ENCODE measurements at places on chromosomes 16 and 17.
A peak's percentile ranks its signal among the peaks of the same experiment; 100 is the strongest.

GRCh38 chr16:24170407-24170806 is 85.7 kb upstream of the CACNG3 start:
- no peak for DNase-seq

- peak; percentile 83 for DNase-seq
These were observed at the start of gene CNTNAP1 for GRCh38 chr17:42681976-42682721. CNTNAP1 (plus strand) TSS chr17:42682531; CDS start chr17:42682830, 299 bp downstream.

DNA sequence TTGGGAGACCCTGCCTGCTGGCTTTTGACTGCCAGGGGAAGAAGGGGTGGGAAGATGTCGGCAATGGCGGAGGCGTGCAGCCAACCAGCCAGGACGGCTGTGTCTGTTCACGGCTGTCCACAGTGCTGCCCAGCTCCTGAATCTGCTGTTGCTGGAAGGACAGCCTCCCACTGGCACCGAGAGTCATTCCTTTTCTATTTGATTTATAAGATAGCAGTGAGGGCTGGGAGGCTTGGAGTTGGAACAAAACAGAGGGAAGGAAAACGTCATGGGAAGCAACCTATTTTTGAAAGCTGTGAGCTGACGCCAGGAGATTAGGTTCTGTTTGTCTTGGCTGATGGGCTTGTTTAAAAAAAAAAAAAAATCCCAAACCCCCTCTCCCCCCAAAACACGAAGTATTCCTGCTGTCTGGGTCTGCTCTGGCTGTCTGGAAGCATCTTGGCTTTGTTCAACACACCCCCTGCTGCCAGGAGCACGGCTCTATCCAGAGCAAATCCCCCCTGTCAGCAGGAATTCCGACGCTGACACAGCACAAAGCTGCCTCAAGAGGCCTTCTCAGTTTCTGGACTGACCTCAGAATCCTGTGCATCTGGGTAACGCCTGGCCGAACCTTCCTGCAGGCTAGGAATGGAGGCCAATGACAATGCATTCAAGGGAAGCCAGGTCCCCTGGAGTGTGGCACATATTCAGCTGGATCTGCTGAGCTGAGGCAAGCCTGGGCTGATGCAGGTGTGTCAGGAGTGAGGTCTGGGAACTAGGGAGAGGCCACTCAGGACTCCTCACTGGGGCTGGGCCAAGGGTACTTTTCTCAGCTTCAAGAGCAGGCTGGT is 41.0 kb upstream of the SREBF1 start:
- DNase-seq, result peak; percentile 92

DNA sequence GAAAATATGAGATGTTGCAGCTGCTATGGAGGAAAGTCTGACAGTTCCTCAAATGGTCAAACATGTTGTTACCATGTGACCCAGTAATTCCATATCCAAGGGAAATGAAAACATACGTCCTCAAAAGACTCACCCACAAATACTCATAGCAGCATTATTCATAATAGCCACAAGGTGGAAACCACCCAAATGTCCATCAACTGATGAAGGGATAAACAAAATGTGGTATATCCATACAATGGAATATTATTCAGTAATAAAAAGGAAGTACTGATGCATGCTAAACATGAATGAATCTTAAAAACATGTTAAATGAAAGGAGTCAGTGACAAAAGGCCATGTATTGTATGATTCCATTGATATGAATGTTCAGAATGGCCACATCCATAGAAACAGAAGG is 140.2 kb downstream of the PITPNC1 start:
- DNase-seq, result no peak

DNA sequence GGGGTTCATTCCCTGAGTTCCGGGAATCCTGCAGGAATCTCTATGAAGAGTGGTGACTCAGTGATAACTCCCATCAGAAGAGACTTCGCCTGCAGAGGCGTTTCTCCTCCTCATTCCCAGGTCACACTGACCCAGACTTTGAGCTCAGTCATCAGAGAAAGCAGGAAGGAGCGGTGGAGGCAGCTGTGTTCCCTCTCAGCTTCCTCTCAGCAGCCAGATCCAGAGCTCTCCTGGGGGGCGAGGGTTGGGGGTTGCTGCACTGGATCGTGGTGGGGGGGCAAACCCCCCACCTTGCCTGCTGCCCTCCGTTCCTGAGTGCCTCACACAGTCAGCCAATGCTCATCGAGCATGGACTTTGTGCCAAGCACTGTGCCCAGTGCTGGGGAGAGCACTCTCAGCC is 271.2 kb downstream of the CBLN1 start:
- no peak for DNase-seq

DNA sequence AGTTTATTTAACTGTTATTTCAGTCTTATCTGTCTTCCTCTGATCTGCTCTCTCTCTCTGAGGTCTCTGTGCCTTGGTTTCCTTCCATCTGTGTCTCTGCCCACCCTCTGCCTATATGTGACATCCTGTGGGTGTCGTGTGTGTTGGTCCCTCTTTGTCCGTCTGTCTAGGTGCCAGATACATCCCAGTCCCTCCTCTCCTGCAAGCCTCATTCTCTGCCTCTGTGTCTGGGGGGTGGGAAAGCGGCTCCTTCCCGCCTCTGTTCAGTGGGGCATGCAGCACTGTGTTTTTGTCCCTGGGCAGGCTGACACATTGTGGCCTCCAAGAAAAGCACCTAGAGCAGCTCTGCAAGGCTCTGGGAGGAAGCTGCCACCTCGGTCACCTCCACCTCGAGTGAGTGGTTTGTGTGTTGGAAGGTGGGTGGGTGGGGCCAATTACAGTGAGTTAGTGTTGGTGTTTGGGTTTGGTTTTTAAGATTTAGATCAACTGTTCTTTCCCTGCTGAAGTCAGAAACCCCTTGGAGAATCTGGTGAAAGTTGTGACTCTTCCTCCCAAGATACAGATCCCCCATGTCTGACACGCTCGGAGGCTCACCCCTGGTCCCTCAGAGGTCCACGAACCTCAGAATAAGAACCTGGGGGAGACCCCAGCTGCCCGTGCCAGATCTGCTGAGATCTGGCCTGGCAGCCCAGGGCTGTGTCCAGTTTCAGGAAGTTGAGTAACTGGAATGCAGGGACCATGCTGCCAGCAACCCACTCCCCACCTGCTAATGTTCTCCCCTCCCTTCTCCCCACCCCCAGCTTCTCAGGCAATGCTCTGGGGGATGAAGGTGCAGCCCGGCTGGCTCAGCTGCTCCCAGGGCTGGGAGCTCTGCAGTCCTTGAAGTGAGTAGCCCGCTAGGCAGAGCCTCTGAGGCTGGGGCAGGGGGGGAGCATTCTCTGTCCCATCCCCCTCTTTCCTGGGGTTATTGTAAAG is 50.9 kb upstream of the CPNE2 start:
- no peak for DNase-seq

DNA sequence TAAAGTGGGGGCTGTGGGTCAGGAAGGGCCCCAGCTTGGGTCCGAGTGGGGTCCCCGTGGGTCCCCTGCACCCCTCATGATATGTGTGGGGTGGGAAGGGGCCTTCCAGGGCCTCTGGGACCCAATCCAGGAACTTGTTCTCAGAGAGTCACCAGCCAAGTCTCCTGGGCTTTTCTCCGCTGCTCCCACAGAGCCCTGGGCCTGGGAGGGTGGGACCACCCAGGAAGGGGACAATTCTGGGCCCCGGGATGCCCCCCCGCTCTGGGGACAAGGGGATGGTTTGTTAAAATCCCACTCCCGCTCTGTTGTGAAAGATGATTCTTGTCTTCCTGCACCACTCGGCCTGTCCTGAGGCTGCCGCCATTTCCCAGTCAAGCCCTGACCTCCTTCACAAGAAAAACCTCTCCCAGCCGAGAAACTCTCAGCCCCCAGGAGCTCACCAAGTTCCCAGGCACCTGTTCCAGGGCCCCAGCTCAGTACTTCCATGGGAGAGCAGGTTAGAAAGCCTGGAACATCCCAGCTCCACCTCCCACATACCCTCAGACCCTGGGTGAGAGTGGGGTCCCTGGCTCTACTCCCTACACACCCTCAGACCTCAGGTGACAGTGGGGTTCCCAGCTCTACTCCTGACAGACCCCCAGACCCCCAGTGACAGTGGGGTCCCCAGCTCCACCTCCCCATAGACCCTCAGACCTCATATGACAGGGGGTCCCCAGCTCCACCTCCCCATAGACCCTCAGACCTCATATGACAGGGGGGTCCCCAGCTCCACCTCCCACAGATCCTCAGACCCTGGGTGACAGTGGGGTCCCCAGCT is 75.1 kb downstream of the METRNL start:
- no peak for DNase-seq

GRCh38 chr16:31371619-31372484 is 16.9 kb downstream of the ITGAX start:
- DNase-seq, result no peak

DNA sequence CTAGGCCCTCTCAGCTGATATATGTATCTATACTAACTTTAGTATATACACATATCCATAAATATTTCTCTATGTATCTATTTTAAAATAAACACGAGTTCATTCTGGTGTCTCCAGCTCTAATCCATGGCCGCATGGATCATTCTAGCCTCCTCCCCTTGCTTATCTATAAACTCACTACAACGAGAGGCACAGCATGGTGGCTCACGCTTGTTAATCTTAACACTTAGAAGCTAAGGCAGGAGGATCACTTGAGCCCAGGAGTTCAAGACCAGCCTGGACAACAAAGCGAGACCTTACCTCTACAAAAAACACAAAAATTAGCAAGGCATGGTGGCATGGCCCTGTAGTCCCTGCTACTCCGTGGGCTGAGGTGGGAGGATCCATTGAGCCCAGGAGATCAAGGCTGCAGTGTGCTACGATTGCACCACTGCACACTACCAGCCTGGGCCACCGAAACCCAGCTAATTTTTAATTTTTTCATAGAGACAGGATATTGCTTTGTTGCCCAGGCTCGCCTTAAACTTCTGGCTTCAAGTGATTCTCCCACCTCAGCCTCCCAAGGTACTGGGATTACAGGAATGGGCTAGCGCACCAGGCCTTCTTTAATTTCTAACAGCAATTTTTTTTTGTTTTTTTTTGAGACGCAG is 3.9 kb upstream of the ZNF207 start:
- no peak for DNase-seq

- DNase-seq, result no peak
These were observed 4.1 kb upstream of the SLC13A2 start for GRCh38 chr17:28469376-28469775.

DNA sequence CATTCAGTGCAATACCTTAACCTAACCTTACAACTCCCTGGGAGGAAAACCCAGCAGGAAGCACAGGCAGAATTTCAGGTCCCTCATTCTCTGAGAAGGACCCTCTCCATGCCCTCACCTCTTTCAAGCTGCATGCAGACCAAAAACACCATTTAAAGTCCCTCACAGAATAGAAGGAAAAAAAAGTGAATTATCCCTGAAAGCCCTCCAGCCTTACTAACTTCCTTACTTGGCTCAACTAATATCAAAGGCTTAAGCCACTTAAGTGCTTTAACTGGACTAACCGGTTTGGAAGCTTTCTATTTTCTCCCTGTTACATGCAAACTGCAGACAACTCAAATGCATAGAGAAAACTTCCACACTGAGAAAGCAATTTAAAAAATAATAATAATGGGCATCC is 60.5 kb downstream of the ADAMTS18 start:
- DNase-seq, result no peak

GRCh38 chr17:67546578-67547527 is 169.8 kb downstream of the PITPNC1 start:
- peak; percentile 25 for DNase-seq

GRCh38 chr17:28334666-28335200 is 539 bp downstream of the IFT20 start:
- DNase-seq, result no peak

- DNase-seq, result no peak
These were observed 46.1 kb upstream of the ACSF3 start for GRCh38 chr16:89047331-89048089.

DNA sequence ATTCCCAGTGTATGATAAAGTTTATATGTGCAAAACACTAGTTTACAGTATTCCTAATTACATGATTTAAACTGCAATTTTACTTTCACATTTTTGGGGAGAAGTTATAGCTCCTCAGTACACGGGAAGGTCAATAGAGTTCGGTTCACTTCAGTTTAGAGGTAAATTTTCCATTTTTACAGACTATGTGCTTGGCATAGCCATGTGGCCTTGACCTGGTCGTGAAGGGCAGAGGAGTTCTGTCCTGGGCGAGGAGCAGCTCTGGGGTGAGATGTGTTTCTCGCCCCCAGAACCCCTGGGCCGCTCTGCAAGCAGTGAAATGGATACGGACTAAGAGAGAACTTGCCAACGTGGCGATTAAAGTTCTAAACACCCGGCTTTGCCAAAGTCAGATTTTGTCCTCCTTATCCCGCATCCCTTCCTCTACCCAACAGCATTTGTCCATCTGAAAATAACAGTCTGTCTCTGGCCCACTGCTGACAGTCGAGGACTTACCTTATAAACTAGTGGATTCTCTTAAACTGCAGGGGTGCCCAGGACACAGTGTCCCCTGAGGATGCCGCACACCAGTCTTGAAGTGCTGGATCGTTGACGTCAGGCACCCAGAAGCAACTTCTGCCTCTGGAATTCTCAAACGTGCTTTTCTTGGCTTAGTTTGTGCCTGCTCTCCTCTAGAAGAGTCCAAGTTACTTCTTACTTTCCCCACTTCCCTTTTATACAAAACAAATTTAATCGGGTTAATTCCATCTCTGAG is 1.5 kb upstream of the SIAH1 start:
- DNase-seq, result no peak

DNA sequence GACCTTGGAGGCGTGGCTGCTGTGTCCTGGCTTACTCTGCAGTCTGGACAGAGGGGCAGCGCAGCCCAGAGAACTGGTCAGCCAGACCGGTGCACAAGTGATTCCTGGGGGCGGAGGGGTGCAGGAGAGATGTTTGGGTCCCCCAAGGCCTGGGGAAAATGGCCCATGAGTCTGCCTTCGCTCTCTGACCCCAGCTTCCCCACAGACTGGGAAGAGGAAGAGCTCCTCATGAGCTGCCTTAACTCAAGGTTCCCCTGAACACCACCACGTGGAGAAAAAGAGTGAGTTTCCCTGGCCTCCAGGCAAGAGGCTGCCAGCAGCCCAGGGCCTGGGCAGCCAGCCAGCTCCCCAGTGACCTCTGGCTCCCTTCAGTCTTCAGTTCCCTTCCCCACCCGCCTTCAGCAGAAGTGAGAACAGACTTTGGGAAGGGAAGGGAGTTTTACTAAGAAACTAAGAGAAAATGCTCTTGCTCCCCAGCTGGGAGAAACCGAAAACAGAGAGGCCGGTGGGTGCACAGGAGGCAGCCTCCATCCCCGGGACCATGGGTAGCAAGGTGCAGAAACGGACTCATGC is 2.0 kb upstream of the C17orf99 start:
- DNase-seq, result peak; percentile 55

DNA sequence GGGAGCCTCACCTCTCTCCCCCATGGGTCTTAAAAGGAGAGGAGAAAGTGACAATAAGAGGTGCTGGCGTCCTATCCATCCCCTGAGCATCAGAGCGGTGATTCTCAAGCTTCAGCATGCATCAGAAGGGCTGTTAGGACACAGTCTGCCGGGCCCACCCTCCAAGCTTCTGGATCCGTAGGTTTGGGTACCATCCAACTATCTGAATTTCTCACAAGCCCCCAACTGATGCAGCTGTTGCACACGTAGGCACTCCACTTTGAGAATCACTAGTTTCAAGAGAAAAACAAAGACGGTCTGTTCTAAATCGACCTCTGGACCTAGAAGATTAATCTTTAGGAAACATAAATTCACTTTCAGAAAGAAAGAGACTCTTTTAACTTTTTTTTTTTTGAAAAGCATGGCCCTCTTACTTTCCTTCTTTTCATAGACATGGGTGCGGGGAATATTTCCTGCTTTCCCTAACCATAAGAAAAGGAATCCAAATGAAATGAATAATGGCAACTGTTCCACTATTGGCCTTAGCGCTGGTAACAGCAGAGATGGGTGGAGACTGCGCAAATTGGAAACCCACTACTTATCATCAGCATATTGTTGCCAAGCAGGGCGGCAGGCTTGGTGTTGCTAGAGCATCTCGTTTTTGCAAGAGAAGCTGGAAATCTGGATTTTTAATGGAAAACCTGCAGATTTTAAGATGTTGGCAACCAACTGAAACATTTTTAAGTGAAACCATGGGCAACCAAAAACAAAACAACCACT is 144.4 kb downstream of the GAS7 start:
- DNase-seq, result no peak
